ENCODE measurements at places on chromosomes 11 and 22. TPM values are rescaled to one million over a fixed set of nuclear protein-coding genes. Genes with fewer than 3 reads are reported as not detected.

The MRPL48 gene
- polyA plus RNA-seq, result 25.0 TPM

The IRAG1 gene
- 0.22 TPM for polyA plus RNA-seq

The KRTAP5-2 gene
- not detected for polyA plus RNA-seq

The C11orf65 gene
- not detected for polyA plus RNA-seq

The OR10S1 gene
- not detected for polyA plus RNA-seq

The TSSC4 gene
- polyA plus RNA-seq, result 42.7 TPM

The NOX4 gene
- polyA plus RNA-seq, result 20.5 TPM

The SGSM1 gene
- polyA plus RNA-seq, result 0.46 TPM
